Activated effector memory CD4-positive, alpha-beta T cell treated with Interleukin-2 at 50 U/mL for 16 hours (primary cell): ENCODE measurements at places on chromosomes 6 and 20.

DNA sequence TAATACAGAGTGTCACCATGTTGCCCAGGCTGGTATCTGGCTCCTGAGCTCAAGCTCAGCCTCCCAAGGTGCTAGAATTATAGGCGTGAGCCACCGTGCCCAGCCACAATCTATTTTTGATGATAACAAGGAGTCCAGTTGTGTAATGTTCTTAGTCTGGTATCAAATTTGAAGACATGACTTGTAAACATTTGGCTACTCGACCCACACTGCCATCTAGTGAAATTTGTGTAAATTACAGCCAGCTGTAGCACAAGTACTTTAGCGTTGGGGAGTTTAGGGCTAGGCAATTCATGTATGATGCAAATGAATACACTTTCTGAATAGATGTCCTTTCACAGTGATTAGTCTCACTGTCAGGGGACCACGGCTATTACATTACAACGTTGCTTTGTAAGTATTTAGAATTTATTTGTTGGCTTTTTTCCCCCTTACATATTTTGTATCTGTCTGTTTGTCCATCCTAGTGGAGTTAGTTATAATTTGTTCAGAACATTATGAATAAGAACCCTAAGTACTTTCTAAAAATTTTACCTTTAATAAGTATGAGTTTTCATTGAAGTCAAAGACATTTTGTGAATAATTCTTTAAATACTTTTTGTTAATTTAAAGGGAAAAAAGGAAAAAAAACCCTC lies 139.7 kb downstream of the PRDM13 start:
- peak; percentile 22 for DNase-seq

DNA sequence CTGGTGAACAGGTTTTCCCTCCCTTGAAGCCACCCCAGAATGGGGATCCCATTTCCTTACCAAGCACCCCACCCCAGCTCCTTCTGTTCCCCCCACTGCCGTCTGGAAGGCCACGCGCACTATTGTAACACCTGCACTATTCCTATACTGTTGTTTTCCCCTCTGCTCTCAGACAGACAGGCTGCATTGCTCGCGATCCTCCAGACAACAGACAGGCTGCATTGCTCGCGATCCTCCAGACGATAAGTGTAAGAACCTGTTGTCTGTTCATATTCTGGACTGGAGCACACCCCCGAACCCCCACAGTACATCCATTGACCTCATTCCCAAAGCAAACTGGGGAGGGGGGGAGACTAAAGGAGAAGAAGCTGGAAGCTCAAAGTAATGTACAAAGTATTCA lies 72.7 kb downstream of the LY86 start:
- no peak for DNase-seq

GRCh38 chr6:42177514-42178364 lies 4.6 kb downstream of the GUCA1A start:
- DNase-seq: no peak

DNA sequence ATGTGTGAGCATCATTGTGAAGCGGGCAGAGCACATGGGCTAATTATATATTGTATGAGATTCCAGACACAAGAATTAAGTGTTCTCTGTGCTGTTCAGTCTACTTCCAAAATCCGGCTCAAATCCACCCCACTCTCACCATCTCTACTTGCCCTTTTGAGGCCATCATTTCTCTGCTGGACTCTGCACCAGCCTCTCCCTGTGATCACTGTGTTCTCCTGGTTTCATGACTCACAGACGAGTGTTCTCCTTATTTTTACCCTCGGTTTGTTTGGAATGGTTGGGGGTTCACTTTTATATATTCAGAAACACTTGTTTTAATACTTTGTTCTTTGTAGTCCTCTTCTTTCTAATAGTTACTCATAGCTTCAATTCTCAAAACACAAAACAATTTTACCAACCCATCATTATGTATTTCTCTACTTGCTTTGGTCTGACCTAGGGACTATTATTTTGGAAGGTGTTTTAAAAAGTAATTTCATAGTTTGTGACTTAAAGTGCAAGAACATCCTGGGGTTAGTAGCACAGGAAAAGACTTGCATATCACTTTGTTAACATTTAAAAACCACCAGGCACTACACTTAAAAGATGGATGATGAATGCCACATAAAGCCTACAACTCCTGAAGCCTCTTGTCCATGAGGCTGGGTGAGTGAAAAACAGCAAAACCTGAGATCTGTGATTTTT lies 82.7 kb downstream of the UST start:
- no peak for DNase-seq

- DNase-seq: no peak
These were observed 86.0 kb downstream of the MYB start for GRCh38 chr6:135267085-135267484.

DNA sequence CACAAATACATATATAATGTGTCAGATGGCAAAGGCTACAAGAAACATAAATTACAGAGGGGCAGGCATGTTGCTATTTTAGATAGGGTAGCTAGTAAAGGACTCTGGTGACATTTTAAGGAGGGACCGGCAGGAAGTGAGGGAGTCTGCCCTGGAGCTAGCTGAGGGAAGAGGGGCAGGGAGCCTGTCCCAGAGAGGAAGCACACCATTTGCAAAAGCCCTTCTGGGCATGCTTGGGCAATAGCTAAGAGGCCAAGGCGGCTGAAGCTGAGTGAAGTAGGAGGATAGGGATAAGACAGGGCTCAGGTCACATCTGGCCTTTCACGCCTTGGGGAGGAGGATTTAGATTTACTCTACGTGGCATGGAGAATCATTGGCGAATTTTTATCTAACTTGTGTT lies 96.2 kb downstream of the RTN4IP1 start:
- DNase-seq: no peak

- no peak for DNase-seq
These were observed 705.4 kb downstream of the MAFB start for GRCh38 chr20:39983655-39984054.

- DNase-seq: no peak
These were observed 8.1 kb downstream of the SYNJ2 start for GRCh38 chr6:157989541-157990289.

- no peak for DNase-seq
These were observed 5.9 kb downstream of the ULBP1 start for GRCh38 chr6:149969635-149970034.

DNA sequence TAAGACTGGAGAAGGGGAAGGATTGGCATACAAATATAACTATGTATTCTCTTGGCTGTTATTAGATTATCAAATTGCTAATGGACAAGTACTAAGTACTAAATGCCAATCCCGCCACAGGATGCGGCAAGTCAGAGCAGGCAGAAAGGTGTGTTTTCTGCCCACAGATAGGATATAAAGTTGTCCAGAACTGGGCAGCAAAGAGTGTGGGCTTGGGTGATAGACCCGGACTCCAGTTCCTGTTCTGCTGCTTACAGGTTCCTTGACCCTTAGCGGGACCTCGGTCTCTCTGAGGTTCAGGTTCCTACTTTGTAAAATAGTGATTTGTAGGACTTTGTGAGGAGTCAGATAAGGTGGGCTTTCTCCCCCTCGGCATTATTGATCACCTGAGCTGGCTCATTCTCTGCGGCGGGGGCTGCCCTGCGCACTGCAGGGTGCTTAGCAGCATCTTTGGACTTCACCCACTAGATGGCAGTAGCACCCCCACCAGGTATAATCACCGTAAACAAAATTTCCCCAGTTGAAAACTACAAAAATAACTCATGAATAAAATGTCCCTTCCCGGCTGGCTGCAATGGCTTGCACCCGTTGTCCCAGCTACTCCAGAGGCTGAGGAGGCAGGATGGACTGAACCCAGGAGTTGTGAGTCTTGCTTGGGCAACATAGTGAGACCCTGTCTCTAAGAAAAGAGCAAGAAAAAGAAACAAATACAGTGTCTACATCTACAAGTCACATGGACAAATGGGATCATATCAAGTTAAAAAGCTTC lies 193.1 kb downstream of the DOK5 start:
- no peak for DNase-seq
